ENCODE measurements at places on chromosomes 2 and 18.

- DNase-seq: no peak
These were observed 3.2 kb downstream of the RAB3GAP1 start for GRCh38 chr2:135055182-135055786.

DNA sequence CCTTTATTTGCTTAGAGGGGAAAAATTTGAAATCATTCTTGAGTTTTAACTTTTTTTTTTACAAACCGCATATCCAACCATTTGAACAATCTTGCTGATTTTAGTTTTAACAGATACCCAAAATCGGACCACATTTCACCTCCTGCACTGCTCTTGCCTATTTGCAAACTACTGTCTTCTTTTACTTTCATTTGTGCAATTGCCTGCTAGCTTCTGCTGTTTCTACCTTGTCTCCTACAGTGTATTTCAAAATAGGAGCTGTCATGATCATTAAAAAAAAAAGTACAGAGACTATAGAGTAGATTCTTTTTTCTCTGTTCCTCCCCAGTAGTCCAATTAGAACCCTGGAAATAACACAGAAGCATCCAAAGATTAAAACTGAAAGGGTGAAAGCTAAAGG lies 1081.2 kb downstream of the SOCS6 start:
- DNase-seq: no peak

GRCh38 chr18:49698525-49699025 lies 114.8 kb downstream of the ACAA2 start:
- no peak for DNase-seq

- DNase-seq: no peak
These were observed 41.5 kb downstream of the PMAIP1 start for GRCh38 chr18:59941331-59941730.

- DNase-seq: no peak
These were observed 565.9 kb downstream of the RIT2 start for GRCh38 chr18:42549596-42549995.

DNA sequence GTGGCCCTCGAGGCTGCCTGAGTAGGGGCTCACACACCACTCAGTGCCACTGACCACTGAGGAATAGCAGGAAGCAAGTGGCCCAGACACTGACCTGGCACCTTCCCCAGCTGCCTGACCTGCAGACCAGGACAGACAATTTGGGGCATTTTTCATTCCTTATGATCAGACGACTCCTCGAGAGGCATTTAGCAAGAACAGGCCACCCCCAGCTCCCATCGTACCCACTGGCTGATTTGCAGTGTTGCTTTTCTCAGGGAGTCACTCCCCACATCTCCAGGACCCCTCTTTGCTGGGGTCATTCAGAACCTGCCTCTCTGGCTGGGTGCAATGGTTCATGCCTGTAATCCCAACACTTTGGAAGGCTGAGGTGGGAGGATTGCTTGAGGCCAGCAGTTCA lies 185.7 kb downstream of the HAUS1 start:
- no peak for DNase-seq

DNA sequence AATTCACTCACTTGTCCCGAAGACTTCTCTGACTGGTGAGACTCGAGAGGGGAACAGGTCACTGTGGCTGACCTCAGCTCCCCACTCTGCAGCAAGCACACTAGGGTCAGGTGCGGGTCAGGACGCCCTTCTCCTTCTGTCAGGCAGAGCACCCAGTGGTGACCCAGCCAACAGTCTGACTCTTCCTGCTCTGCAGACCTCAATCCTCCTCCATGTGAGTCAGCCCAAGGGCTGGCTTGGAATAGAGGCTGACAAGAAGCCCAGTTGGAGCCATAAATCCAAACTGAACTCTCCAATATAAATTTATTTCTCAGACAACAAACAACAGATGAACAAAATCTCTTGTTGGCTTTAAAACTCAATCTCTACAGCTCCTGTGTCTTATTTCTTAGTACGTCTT lies 253.1 kb downstream of the SH3BP4 start:
- no peak for DNase-seq

GRCh38 chr2:127508023-127508630 lies 18.2 kb downstream of the IWS1 start:
- DNase-seq: no peak

- DNase-seq: no peak
These were observed 415.9 kb downstream of the SLC4A3 start for GRCh38 chr2:220043155-220043989.

GRCh38 chr2:225006730-225007129 lies 35.5 kb downstream of the DOCK10 start:
- no peak for DNase-seq

GRCh38 chr2:128746356-128746755 lies 427.7 kb upstream of the HS6ST1 start:
- DNase-seq: no peak

- DNase-seq: no peak
These were observed 68.3 kb upstream of the MRPS9 start for GRCh38 chr2:104969564-104969963.

DNA sequence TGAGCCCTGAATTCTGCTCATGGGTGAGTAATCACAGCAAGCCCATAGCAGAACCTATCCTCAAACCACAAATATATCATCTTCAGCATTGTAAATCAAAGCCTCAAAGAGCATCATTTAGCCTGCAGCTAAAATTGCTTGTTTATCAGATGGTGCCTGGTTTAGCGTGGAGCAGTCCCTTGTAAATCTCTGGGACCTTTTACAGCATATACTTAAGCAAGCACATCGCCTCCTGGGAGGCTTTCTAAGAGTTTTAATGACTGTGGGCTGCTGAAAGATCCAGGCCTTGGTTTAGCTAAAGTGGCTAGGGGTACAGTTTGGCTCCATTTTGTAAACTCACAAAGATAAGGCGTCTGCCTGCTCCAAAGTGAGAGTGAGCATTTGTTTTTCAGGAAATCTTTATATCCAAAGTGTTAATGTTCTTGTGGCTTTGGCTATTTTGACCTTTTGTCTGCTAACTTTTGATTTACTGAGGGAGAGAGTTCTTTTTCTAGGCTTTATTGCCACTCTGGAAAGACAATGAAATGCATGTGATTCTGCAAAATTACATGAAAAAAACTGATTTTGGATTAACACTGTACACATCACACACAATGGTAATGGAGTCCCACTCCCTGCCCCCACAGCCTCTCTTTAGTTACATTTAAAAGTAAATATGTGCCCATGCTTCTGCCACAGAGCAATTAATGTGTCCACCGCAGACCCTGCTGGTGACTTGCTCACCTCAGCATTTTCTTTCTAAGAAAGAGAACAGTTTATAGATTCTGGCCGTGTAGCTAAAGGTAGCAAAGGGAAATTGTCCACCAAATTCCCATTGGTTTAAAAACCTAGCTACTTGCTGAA lies 194.8 kb downstream of the LNPK start:
- no peak for DNase-seq

GRCh38 chr2:74101574-74102300 lies 46.0 kb downstream of the BOLA3 start:
- no peak for DNase-seq

DNA sequence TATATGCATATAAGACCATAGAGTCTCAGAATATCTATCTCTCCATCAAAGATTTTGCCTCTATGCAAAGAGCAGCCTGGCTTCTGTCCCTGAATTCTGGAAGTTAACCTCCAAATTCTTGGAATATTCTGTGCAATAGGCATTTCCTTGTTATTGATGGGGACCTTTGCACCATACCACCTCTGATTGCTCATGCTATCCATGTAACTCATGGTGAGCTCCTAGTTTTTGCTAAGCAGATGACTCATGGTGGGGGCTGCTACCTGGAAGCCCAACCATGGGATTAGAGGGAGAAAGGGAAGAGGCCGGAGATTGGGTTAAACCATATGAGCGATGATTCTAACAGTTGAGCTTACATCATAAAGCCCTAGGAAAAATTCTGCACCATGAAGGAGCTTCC lies 310.2 kb upstream of the FIGN start:
- DNase-seq: no peak

DNA sequence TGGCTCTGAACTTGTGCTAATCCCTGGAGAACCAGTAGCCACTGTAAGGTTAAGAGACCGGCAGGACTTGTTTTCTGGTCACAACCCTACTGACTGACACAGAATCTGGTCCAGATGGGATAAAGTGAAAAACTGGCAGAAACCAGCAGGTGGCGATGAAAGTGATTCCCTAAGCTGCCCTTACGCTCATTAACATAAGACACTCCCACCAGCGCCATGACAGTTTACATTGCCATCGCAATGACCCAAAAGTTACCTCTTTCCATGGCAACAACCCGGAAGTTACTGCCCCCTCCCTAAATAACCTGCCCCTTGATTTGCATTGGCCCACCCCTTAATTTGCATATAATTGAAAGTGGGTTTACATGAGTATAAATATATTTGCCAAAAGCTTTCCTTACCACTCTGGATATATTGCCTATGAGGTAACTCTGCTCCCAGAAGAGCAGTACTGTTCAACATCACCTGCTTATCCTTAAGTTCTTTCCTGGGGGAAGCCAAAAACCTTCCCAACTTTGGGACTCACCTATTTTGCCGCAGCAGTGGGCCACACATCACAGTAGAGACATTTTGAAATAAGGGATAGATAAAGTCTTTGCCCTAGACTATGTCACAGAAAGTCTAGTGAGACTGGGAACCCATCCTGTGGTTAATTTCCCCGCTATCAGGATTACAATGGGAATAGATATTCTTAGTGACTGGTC lies 35.8 kb upstream of the AFF3 start:
- no peak for DNase-seq

DNA sequence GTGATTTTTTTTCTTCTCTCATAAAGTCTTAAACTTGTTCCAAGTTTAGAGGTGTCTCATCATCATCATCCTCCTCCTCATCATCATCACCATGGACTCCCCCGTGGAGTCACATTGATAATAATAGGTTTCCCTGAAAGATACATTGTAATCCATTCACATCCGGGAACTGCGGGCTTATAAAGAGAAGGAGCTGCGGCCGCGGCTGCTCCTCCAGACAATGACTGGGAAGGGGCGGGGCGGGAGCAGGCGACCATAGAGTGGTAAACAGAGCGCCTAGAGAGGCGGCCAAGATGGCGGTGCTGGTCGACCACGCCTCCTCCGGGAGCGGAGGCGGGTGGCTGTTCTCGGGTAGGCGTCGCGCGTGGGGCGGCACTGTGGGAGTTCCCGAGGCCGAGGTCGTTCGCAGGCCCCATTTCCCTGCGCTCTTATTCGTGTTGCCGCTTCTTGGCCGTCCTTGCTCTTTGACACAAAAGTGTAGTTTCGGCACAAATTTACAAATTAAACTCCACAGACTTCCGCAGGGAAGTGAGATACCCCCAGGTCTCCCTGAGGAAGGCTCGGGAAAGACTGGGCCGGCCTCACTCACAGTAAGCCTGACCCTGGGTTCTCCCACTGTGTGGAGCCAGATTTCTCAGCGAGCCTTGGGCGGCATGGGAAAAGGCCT lies 1.8 kb upstream of the TCF4 start:
- peak; percentile 98 for DNase-seq

GRCh38 chr2:72291059-72291458 lies 143.4 kb upstream of the CYP26B1 start:
- DNase-seq: no peak

DNA sequence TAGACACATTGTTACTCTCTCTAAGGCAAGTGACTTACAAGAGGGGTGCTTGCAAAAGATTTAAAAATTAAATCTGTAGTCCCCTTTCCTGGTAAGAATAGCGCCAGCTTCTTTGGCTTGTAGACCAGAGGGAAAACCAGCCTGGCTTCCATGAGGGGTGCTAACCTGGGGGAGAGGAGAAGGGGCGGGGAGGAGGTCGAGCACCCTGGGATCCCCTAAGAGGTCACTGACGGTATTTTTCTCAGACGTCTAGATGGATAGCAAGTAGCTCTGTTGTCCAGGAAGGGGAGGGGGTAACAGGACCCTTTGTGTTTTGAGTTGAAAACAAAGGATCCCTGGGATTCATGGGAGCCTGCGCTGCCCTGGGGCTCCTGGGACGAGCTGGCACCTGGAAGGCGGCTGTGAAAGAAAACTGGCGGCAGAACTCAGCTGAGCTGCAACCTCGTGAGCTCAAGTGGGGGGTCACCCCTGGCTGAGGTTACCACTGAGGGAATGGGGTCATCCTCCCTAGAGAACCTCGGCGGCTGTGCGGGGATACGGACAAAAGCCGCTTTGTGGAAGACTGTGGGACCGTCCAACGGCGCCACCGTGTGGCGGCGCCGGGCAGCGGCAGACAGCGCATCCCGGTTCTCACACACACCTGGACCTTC lies 37.8 kb upstream of the MRPL19 start:
- DNase-seq: peak; percentile 46

DNA sequence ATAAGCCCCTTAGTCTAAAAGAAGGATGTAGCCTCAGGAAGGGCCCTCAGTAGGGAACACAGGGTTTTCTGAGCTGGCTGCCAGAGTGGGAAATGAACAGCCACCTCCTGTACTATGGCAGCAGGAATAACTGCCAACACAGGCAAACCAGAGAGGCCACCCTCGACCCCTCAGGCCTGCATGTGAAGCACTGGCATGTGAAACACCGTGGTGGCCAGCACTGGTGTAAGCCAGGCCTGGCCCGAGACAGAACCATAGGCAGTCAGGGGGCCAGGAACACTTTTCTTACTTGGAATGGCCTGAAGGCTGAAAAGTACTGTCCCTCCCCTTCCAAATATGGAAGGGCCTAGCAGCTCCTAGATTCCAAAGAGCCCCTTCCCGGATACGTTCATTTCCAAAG lies 28.2 kb downstream of the SFXN5 start:
- DNase-seq: no peak

GRCh38 chr2:229713371-229714079 lies 830 bp downstream of the DNER start:
- DNase-seq: no peak

GRCh38 chr18:2376707-2377106 lies 194.6 kb downstream of the METTL4 start:
- no peak for DNase-seq

- DNase-seq: no peak
These were observed 8.9 kb upstream of the PGAP1 start for GRCh38 chr2:196935432-196935831.

- DNase-seq: no peak
These were observed 634.6 kb downstream of the ADCYAP1 start for GRCh38 chr18:1539276-1539675.

DNA sequence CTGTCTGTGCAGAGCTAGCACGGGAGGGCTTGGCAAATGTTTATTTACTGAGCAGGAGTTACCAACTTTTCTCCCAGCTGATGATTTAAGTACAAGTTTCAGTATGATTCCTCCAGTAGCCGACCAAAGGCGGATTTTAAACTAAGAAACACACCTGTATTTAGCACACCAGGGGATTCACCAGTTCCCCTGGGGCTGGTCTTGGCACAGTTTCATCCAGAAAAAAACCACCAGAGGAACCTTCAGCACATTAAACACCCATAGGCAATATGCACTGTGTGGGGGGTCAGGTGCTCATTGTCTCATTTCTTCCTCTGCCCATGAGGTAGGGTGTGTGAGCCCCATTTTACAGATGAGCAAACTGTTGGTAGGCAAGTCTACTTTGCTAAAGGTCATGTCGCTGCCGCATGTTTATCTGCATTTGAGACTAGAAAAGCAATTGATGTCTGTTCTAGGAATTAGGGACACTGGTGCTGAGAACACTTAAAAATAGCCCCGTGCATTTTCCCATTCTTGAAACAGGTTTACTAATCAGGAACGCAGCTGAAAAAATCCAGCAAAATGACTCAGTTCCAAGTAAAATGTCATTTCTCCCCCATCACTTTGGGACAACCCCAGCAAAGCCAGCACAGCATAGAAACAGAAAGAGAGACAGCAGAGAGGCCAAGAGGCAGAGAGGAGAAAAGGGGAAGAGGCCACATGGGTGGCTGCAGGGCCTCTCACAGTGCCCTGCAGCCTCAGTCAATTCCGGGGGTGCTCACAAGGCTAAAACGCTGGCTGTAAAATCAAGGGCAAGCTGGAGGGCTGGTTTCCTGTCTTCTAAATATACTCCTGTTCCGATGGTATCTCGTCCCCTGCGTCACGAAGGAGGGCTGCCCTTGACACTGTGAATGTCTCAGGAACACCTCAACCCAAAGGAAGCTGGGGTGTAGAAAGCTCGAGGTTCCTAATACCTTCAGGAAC lies 166.8 kb upstream of the ID2 start:
- DNase-seq: no peak
